Left hindlimb (tissue), 1 donor: ENCODE measurements at places on chromosomes 2 and 18.

GRCh38 chr2:159199761-159200465 is 86.6 kb downstream of the WDSUB1 start:
- no peak for DNase-seq

- no peak for DNase-seq
These were observed 281.5 kb downstream of the ICOS start for GRCh38 chr2:204218040-204218439.

GRCh38 chr2:114857196-114857595 is 414.8 kb downstream of the DPP10 start:
- no peak for DNase-seq

GRCh38 chr2:173989884-173990215 is 24.7 kb upstream of the SP3 start:
- DNase-seq, result no peak

- DNase-seq, result no peak
These were observed 11.6 kb upstream of the SPTBN1 start for GRCh38 chr2:54444503-54444902.

DNA sequence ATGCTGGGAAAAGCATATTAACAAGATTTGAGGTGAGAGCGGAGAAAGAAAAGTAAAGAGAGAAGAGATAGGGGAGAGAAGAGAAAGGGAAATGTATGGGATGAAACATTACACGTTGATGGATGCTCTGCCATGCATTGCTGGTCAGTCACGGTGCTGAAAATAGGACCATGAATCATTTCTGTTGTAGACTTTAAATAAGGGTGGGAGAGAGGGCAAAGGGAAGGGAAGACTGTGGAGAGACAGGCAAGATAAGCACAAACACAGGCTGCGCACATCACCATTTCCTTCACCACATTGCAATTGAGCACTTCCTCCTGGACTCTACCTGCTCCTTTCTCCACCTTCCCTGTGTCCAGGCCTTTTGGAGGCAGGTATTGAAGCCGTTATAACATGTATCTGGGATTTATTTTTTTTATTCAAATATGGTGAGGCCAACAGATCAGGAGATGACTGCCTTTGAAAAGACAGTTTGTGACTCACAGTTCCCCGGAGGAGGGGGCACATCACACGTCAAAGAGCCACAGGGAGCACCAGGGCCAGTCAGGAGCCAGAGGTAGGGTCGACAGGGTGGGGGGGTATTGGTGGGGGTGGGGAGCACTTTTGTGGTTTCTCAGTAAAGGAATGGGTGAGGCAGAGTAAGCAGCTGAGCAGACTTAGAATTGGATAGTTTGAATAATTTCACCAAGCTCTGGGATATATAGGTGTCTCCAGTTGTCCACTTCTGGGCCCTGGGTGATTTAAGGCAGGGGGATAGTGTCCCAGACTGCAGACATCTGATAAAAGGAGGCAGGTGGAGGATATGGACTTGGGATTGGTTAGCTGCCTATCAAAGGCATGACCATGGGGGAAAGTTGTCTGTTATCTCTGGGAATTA is 372.8 kb upstream of the ST6GAL2 start:
- DNase-seq, result no peak
